A549 treated with Mapracorat at 1 μM for 4 hours (cell line): ENCODE measurements at places on chromosomes 3 and 15. TPM values are rescaled to one million over a fixed set of nuclear protein-coding genes. Genes with fewer than 3 reads are reported as not detected.

RAB6B gene
- total RNA-seq, result 1.7 to 2.4 TPM (median 2.3 TPM) in 5 replicates

GOLGA6L9 gene
- total RNA-seq, result 2.0 to 3.2 TPM (median 2.1 TPM) in 5 replicates

CYP1A1 gene
- 1.2 to 2.2 TPM (median 1.6 TPM) in 5 replicates for total RNA-seq

CHL1 gene
- total RNA-seq, result not detected in 5 replicates

ABI3BP gene
- total RNA-seq, result 1.3 to 2.1 TPM (median 1.7 TPM) in 5 replicates

CPLX3 gene
- total RNA-seq, result 0.08 to 0.09 TPM in 2 of 5 replicates, not detected in the others

HCN4 gene
- 0.25 to 0.38 TPM (median 0.33 TPM) in 5 replicates for total RNA-seq

PLSCR2 gene
- total RNA-seq, result not detected in 5 replicates

CPB1 gene
- total RNA-seq, result not detected in 5 replicates
